T-helper 17 cell (primary cell): ENCODE measurements at places on chromosomes 16 and 17.
A peak's percentile ranks its signal among the peaks of the same experiment; 100 is the strongest.

- DNase-seq = no peak
Observed at GRCh38 chr16:11800382-11800718, 3.3 kb upstream of the ZC3H7A start.

DNA sequence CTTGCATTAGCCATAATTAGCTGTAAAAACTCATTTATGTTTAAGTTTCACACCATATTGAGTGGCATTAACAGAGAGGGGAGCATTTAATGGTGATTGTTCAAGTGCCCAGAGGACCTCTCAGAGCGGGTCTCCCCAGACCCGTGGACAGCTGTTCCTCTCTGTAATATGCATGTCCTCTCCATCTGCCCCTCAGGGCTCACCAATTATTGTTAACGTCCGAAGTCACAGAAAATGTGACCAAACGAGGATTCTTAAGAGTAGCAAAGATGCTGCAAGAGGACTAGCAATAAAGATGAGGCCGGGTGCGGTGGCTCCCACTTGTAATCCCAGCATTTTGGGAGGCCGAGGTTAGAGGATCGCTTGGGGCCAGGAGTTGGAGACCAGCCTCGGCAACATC, 130.2 kb downstream of the CPPED1 start:
- DNase-seq = no peak

DNA sequence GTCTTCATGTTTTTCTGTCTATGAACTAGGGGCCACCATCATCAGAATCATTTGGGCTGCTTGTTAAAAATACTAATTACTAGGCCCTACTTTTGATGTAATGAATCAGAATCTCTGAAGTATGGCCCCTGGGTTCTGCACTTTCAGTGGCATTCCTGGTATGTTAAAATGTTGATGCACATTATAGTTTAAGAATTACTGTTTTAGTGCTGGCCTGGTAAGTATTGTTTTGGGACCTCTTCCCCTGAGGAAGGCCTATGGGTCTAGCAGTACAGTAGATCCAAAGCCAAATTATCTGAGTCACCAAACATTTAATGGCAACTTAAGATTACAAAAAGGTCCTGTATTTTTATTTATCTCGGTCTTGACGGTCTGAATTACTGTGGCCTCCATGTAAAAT, 58.8 kb downstream of the AP2B1 start:
- DNase-seq = no peak

DNA sequence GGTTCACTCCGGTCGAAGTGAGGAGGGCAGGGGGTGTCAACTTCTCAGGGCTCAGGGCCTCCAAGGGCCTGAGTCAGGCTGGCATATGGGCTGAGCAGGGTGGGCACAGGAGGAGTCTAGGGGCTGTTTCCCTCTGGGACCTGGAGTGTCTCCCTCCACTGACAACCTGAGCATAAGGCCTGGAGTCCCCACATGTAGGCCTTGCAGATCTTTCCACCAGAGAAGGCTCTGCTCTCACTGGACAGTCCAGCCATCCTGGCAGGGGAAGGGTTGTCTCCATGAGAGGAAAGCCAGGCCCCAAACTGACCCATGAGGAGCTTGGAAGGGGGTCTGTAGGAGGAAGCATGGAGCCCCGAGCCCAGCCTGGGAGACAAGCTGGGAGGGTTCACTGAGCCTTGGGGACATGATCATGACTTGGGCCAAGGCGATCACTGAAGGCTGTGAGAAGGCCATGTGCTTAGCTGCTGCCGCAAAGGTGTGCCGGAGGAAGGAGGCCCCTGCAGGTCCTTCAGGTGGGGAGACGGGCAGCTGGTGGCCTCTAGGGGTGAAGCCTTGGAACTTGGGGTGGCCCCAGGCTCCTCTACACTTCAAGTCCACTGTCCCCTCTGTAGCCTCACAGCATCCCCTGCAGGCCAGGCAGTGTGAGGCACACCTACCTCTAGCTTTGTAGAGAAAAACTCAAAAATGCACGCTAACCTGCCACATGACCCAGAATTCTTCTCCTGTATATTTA, 9.9 kb downstream of the CMTM2 start:
- peak; percentile 33 for DNase-seq

DNA sequence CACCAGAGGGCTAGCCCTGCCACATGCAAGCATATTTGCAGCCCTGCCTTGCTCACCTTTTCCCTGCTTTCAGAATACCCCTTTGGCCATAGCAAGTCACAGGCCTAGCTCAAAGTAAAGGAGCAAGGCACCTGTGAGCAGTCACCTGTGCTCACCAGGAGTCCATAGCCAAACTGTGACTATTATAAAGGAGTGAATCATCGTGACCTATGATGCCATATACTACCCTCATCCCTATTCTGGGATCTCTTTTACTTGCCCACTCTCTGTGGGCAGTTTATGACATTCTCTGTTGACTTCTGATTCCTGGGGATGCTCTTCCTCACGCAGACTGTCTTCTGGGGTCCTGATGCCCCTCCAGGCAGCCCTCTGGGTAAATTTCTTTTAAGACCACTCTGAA, 200.5 kb upstream of the NLRP1 start:
- no peak for DNase-seq

DNA sequence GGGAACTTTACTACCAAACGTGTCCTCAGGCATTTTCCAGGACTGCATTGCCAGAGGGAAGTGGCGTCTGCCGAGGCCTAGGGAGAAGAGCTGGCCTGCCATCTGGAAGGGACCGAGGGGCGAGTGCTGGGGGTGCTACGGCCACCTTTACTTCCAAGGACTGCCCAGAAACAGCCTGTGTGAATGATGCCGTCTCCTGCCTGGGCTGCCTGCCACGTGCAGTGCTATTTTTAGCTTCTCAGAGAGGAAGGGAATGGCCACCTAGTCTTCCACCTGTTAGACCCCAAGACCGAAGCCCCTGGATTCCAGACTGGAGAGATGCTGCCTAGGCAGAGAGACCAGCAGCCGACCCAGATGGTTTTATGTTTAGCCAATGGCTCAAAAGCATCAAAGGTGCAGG, 57.2 kb downstream of the VAC14 start:
- DNase-seq = no peak

GRCh38 chr17:77842528-77843147, 115.9 kb upstream of the TNRC6C start:
- DNase-seq = no peak

DNA sequence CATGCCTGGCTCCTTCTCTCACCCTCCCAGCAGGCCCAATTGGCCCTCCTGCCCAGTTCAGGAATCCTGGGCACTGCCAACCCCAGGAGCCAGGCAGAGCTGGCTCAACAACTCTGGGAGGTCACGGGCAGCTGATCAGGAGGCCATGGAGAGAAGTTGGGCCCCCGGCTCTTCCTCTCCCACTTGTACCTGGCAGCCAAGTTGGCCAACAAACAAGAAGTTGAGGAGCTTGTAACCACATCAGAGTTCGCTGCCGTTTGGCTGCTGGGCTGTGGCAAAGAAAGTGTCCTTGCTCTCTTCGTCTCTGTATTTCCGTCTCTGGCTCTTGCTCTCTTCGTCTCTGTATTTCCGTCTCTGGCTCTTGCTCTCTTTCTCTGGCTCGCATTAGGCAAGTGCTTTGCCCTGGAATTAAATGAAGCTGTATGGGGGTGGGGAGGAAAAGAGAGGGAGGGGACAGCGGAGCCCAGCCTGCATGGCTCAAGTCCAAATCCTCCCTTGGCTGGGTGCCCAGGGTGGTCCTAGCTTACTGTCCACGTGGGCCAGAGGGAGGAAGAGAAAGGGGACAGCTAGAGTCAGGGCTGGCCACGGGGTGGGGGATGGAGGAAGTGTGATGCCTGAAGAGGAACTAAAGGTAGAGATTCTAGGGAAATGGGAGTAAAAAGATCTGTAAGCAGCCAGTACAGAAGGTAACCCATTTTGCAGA, 7.8 kb upstream of the TMEM132E start:
- no peak for DNase-seq

DNA sequence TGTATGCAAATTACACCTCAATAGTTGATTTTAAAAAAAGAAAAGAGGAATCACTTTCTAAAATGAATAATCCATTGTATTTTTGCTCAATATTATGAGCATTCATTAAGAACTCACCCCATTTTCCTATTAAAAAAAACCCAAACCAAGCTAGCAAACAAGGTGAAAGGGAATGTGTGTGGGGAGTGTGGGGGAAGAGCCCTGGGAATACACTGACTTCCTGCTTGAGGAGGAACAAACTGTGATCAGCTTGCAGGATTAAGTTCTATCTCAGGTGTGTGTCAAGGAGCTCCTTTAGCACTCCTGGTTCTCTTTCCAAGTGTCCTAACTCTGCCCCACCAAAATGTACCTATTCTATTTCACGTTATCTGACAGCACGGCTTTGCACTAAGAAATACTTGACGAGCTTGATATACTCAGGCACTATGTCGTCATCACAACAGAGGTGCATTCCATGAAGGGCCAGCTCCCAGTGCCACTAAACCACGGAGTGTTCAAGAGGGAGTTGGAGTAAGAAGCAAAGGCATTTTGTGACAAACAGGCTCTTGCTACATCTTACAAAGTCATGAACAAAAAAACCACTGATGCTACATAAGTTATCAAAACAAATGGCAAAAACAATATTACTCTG, 73.2 kb downstream of the MYH10 start:
- DNase-seq = no peak

GRCh38 chr17:81608605-81609004, 28.3 kb downstream of the NPLOC4 start:
- DNase-seq = no peak

DNA sequence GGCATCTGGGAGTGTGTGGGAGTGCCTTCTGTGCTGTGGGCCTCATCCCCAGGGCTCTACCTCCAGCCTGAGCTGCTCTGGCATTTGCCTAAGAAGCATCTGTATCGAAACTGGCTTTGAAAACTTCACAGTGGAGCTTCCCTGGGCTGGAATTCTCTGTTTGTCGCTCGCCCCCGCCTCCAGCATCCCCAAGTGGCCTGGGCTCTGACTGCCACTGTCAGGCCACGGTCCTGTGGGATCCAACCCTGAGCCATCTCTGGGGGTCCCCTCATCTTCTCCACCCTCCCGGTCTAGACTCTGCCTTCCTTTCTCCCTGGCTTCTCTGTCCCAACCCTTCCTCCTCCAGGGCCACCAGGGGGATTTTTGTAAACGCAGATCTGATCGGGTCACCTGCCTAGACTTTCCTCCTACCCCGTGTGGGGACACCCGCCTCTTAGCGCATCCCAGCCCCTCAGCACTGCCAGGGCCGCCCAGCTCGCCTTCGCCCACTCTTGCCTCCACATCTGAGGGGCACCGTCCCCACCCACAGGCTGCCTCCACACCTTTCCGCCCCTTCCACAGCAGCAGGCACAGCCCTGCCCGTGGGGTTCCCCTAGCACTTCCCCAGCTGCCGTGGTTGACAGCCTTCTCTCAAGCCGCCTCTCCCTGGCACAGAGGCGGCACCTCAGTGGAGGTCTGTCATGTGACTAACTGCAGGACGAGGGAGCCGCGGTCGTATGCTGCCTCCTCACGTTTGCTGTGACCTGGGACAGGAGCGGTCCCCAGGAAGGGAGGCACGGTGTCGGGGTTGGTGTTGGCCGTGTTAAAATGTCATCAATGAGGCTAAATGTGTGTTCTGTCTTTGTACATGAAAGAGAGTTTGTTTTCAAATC, 12.0 kb downstream of the TBC1D24 start:
- DNase-seq = peak; percentile 59

DNA sequence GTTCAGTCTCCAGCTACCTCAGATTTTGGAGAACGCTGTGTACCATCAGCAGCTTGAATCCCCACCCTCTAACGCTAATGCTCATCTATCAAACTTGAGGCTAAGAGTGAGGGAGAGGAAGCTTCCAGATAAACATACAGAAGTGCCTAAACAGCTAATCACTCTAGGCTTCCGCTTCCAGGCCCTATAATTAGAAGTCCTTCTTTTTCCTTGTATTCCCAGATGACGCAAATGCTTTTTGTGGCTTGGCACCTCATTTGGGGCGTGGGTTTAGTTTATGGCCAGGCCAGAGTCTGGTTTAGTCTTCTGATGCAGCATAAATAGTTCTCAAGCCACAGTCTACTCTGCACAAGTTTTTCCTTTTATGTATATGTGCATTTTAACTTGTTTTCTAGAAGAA, 263.4 kb downstream of the BCAS3 start:
- DNase-seq = no peak

DNA sequence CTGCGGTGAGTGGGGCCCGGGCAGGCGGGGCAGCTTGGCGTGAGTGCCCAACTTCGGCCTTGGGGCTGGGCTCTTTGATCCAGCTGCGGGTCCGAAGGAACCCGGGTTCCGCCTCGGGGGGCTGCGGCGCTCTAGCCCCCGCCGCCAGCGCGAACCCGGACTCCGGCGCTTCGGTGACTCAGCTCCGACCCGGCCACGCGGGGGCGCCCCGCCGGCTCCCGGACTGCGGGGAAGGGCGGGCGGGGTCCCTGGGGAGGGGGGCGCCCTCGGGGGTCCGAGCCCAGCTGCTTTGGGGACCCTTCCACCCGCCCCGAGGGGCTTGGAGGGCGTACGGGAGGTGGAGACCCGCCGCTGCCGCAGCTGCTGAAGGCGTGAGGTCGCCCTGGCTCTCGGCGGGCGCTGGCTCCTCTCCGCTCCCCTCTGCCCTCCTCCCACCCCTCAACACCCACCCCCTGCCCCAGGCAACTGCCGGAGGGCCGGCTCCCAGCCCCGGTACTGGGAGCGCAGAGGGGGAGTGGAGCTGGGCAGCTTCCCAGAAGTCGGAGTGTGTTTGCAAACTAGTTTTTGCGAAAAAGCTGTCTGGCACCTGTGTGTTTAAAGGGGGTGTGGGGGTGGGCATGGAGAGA, 516 bp downstream of the CPNE2 start:
- DNase-seq = peak; percentile 25

DNA sequence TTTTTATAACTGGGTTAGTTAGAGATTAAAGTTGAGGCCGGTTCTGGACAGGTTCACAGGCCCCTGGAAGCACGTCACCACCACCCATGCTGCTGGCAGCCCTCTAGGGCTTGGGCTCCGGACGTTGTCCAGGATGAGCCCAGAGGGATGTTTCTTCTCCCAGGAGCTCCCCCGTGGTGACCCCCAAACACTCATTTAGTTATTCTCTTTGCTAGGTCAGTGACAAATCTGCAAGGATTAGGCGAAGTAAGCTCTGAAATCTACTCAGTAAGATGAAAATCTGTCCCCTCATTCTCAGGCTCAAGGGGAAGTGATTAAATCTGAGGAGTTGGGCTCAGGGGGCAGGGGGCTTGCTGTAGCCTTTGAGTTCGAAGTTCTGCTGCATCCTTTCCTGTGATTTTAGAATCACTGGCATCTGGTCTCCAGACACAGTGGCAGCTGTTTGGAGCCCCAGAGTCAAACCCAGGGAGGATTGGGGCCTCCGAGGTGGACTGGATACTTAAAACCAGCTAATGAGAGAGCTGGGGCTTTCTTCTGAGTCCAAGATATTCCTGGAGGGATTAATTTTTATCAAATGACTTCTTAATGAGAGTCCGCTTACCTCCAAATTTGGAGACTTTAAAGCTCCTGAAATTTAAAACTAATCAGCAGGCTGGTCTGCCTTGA, 49.2 kb upstream of the HS3ST2 start:
- no peak for DNase-seq
